Pericardium fibroblast (primary cell): ENCODE measurements at places on chromosomes 4 and X. TPM values are rescaled to one million over a fixed set of nuclear protein-coding genes. Genes with fewer than 3 reads are reported as not detected.

ARHGEF9 gene
- 5.3 and 11.9 TPM in 2 replicates for total RNA-seq

CFAP47 gene
- total RNA-seq = not detected in 2 replicates

BEX5 gene
- total RNA-seq = not detected in 2 replicates

HPSE gene
- 3.7 and 13.0 TPM in 2 replicates for total RNA-seq

PRDM5 gene
- 5.8 and 12.1 TPM in 2 replicates for total RNA-seq

F11 gene
- total RNA-seq = not detected in 2 replicates

SLC26A1 gene
- under 0.01 and 0.09 TPM in 2 replicates for total RNA-seq
